ENCODE measurements at places on chromosomes 7 and 10. TPM values are rescaled to one million over a fixed set of nuclear protein-coding genes. Genes with fewer than 3 reads are reported as not detected.

ADAM12 gene
- total RNA-seq, result 8.7 TPM

LIPJ gene
- not detected for total RNA-seq

AKR1D1 gene
- not detected for total RNA-seq

STEAP2 gene
- 1.4 TPM for total RNA-seq

HOXA9 gene
- total RNA-seq, result not detected

ZNF518A gene
- 28.0 TPM for total RNA-seq

NKX1-2 gene
- total RNA-seq, result under 0.01 TPM

IDI1 gene
- 167 TPM for total RNA-seq

CPED1 gene
- 0.15 TPM for total RNA-seq

TBC1D12 gene
- total RNA-seq, result 10.7 TPM

MYO3A gene
- total RNA-seq, result not detected

PNLIPRP1 gene
- not detected for total RNA-seq

PAPOLB gene
- total RNA-seq, result under 0.01 TPM

HKDC1 gene
- total RNA-seq, result 3.3 TPM

GPER1 gene
- total RNA-seq, result 2.4 TPM

ACBD7 gene
- under 0.01 TPM for total RNA-seq

LIPK gene
- total RNA-seq, result not detected

FKBP6 gene
- total RNA-seq, result not detected

PKD2L1 gene
- not detected for total RNA-seq

Measured in melanocyte of skin (primary cell).